ENCODE measurements at places on chromosomes 12 and 14.

DNA sequence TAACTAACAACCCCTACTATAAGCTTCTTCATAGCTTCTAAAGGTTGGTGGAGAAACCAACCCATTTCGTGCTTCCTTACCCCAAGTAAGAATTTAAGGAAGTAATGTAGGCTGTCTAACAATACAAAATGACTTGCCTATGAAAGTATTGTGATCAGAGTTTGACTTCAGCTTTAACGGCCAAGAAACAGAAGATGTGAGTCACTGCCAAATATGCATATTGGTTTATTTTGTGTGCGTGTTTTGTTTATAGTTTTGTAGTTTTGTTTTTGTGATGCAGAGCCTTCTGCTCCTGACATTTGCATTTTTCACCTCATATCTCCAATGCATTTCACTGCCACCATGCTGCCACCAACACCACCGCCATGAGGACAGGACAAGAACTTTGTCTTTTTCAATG, 146.0 kb downstream of the FBXL14 start:
- no peak for DNase-seq

DNA sequence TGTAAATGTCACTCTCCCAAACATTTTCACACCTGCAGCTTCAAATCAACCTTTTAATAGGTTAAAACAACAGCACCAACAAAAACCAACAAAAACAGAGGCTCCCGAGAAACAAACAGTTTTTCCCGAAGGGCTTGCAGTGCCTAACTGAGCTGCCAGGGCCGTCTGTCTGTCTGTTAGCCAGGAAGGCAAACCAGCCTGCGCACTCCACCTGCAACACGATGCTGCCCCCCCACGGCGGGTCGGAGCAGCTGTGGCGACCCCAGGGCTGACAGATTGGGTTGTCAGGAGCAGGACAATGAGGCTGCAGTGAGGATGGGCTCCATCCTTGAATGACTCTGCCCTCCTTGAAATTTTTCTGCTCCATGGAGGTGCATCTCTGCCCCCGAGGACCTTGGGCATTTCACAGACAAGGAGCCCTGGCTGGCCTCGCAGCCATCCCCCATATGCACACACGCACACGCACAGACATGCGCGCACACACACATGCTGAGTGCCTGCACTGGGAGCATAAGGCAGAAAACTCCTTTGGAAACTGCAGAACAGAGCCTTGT, 2.6 kb downstream of the RTL1 start:
- DNase-seq, result peak; percentile 43

- DNase-seq, result no peak
These were observed 629 bp upstream of the TTC7B start for GRCh38 chr14:90816681-90817436.

DNA sequence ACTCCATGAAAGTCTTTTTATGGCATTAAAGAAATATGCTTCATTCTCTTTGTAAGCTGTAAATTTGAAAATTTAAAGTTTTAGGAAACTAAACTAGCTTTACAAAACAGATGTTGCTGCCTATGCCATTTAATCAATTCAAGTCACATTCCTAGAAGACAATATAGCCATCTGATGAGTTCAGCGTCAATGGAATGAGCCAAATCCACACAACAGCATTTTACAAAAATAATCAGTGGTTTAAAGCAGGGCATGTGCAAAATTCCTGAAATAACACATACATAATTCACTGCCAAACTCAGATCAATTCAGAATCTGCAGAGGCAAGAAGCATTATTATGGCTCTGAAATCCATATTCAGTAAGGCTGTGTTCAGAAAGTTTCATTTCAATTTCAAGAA, 75.6 kb downstream of the MED13L start:
- DNase-seq, result no peak

- no peak for DNase-seq
These were observed 57.2 kb downstream of the ATF7 start for GRCh38 chr12:53568809-53569557.

DNA sequence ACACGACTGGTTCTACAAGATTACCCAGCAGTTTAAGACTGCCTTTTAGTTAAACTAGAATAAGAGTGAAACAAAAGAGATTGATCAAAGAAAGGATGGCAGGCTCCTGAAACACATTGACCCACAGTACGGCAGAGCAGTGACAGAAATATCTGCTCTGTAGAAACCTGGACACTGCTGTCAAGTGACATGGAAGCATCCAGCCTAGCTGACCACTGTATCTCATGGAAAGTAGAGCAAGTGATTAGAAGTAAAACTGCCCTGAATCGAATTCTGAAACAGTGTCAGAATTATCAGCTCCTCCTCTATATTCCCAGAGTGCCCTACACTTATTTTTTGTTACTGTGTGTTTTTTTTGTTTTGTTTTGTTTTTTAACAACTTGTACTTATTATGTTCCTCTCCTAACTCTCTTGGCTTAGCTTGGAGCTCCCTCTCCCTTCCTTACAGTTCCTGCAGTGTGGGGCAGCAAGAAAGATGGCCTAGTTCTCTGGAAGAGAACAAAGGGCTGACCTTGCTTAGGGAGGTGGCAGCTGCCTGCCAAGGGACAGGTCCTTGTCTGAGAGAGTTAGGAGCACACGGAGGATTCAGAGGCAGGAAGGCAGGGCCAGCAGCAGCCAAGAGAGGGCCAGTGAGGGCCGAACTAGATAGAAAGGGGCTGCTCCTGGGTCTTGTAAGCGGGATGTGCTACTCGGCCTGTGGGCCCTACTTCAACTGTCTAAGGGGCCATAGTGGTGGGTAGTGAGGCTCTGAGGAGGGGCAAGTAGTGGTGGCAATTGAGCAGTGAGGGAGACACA, 97.2 kb downstream of the PTPRR start:
- no peak for DNase-seq

- no peak for DNase-seq
These were observed 176.1 kb downstream of the DAD1 start for GRCh38 chr14:22412926-22413411.

GRCh38 chr14:80212023-80212397, 706 bp upstream of the DIO2 start:
- no peak for DNase-seq

DNA sequence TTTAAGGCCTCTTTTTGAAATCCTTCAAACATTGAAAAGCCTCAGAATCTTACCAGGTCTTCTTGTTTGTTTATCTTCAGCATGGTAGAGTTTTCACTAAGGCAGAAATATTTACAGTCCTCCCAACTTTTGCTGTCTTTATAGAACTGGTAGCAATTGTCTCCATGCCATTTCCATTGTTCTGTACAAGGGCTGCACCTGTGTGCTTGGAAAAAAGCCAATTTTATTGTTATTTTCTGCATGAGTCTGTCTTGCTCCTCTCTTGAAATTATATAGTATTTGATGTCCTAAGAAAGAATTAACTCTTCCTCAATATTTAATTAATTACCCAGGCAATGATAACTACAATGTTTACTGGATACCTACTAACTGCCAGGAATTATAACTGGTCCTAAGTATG, 23.3 kb downstream of the CLEC1A start:
- DNase-seq, result no peak

GRCh38 chr12:65277994-65278575, 398 bp upstream of the MSRB3 start:
- no peak for DNase-seq

DNA sequence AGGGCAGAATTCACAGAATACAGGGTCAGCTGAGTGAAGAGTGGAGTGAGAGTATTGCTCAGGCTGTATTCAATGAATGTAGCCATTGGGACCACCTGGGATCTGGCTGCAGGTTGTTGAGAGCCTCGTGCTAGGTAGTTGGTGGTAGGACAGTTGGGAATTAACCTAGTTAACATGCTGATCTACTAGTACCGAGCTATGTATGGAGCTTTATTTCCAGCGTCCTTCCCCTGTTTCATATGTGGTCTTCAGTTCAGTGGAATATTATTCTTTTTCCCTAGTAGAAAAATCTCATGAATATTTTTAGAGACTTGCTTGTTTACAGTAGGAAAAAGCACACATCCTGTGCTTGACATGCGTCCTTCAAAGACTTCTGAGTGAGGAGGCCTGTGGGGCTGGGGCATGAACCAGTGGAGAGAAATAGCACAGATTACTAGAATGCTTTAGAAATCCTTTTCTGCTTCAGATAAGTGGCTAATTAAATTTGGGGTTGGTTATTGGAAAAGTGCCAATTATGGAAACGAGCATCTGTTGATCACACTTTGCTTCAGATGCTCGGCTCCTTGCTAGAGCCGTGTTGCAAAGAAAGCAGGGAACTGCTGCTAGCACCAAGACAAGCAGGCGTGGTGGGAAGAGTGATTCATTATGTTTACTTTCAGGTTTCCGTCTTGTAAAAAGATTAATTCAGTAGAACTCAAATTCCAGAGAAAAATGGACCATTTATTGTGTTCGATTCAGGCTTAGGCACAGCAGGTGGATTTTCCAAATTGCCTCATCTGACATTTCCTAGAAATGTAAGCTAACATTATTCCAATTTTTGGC, 53.6 kb downstream of the ARF6 start:
- peak; percentile 49 for DNase-seq

GRCh38 chr14:90724866-90725265, 91.4 kb downstream of the TTC7B start:
- no peak for DNase-seq

GRCh38 chr12:94198872-94199271, 50.5 kb downstream of the PLXNC1 start:
- no peak for DNase-seq

DNA sequence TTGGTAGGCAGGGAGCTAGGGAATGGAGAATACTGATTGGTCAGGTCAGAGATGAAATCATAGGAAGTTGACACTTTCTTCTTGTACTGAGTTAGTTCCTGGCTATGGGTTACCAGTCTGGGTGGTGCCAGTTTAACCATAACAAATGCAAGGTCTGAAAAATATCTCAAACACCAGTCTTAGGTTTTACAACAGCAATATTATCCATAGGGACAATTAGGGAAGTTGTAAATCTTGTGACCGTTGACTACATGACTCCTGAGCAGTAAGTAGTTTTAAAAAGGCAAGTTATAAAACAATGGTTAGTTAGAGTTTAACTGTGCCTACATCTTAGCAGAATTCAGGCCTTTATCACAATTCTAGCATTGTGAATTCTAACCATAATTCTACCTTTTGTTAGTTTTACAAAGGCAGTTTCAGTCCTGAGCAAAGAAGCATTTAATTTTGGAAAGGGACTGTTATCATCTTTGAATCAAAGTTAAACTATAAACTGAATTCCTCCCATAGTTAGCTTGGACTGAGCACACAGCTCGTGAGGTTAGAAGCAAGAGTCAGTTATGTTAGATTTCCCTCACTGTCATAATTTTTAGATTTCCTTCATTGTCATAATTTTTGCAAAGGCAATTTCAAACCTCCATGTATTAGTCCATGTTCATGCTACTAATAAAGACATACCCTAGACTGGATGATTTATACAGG, 19.7 kb upstream of the MON2 start:
- no peak for DNase-seq

GRCh38 chr14:105473677-105474482, 741 bp upstream of the CRIP2 start:
- DNase-seq, result peak; percentile 69

GRCh38 chr12:21827083-21827482, 52.6 kb upstream of the KCNJ8 start:
- no peak for DNase-seq

GRCh38 chr12:119216084-119216483, 37.4 kb downstream of the HSPB8 start:
- DNase-seq, result no peak

- DNase-seq, result no peak
These were observed 5.3 kb downstream of the BATF start for GRCh38 chr14:75527449-75528163.

GRCh38 chr14:91841065-91841464, 26.3 kb downstream of the TC2N start:
- no peak for DNase-seq

DNA sequence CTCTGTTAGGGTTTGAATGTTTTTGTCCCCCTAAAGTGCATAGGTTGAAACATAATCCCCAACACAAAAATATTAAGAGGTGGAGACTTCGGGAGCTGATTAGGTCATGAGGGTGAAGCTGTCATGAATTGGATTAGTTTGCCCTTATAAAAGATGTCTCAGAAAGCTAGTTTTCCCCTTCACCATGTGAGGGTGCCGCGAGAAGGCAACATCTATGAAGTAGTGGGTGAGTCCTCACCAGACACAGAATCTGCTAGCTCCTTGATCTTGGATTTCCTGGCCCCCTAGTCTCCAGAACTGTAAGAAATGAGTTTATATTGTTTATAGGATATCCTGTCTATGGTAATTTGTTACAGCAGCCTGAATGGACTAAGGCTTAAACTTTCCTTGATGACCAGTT, 301.5 kb upstream of the ATP2B1 start:
- DNase-seq, result peak; percentile 5

DNA sequence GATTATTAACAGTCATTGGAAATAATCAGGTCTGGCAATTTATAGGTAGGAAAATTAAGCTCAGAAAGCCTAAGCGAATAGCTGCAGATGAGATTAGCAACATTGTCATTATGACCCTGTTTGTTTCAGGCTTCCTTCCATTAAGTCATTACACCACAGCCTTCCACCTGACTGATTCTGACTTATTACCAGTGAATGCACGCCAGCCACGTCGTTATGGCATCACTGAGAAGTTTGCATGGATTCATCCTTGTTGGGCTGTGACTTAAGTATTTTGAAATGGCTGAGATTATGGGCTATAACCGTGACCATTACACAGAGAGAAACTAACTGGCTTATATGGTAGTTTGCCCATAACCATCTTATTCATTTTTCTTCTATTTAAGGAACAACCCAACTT, 18.6 kb downstream of the RASSF8 start:
- DNase-seq, result no peak

GRCh38 chr12:30437616-30438015, 258.1 kb downstream of the IPO8 start:
- DNase-seq, result no peak

GRCh38 chr14:24441904-24442239, 704 bp downstream of the SDR39U1 start:
- no peak for DNase-seq

DNA sequence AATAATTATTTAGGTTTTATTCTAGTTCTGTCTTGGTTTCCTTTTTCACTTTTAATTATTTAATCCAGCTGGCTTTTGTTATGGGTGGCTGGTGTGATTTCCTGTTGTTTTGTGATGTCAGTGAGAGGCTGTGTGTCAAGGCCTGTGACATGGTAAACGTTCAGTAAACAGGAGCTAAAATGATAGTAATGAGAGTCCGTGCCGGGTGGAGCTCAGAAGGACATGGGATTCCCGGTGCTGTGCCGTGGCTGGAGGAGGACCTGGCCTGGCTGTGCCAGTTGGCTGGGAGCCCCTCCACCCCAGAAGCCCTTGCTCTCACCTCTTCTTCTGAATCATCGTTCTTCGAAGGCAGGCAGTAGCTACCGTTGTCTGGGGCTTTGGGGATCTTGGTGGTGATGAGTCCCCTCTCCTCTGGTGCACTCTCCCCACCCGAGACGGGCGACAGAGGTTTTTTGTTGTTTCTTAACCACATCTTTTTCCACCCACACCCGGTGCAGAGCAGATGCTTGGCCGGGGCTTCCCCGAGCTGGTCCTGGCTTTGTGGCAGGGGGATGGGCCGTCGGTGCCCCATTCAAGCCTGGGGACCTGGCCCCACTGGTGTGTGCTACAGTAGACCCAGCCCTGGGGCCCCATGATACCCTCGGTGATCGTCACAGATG, 29.1 kb downstream of the SH2B3 start:
- peak; percentile 85 for DNase-seq

GRCh38 chr12:57529831-57530230, 7.2 kb downstream of the MBD6 start:
- DNase-seq, result no peak
